ENCODE measurements at places on chromosomes 12 and 14.

GRCh38 chr12:96150442-96150841 lies 43.7 kb upstream of the ELK3 start:
- no peak for DNase-seq

GRCh38 chr14:54349713-54350112 lies 47.1 kb upstream of the CDKN3 start:
- DNase-seq: no peak

GRCh38 chr14:62645649-62646048 lies 399.6 kb downstream of the KCNH5 start:
- no peak for DNase-seq

DNA sequence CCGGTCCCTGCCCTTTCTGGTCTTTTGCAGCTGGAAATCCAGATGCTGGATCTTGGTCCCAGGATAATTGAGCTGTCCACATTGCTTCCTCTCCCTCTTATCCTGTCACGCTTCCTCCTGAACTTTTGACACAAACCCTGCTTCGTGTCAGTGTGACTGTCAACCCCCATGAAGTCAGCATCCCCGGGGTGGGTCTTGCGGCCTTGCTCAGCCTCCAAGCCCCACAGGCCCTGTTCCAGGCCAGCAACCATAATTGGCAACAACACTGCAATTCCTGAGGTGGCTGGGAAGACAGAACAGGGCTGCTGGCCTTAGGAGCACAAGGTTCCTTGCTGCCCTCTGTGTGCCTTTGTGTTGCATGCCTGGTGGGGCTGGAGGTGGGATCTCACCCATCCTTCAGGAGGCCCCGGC lies 74.9 kb downstream of the NTF3 start:
- peak; percentile 50 for DNase-seq

- DNase-seq: no peak
Measured at GRCh38 chr14:89022274-89022673, 197.8 kb downstream of the TTC8 start.

GRCh38 chr14:75223664-75224154 lies 47.3 kb upstream of the TMED10 start:
- no peak for DNase-seq

- DNase-seq: no peak
Measured at GRCh38 chr14:56112781-56113180, 5.4 kb upstream of the PELI2 start.

GRCh38 chr12:90575995-90576394 lies 379.0 kb downstream of the CCER1 start:
- no peak for DNase-seq

DNA sequence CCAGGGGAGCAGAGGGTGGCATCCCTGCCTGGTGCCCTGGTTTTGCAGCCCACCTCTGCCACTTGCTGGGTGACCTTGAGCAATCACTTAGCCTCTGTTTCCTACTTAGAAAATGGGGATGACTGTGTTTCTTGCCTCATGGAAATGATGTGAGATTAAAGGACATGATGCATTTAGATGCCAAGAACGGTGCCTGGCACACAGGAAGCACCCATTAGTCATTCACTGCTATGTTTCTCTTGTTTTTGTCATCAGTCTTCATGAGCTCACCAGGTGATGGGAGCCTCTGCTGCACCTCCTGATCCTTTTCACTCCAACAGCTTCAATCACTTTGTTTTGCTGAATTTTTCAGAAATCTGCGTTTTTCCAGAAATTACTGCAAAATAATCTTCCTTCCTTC lies 23.6 kb upstream of the ATF1 start:
- no peak for DNase-seq

GRCh38 chr12:76799362-76799761 lies 35.4 kb downstream of the ZDHHC17 start:
- no peak for DNase-seq

- peak; percentile 5 for DNase-seq
Measured at GRCh38 chr12:60335745-60336144, 739.9 kb downstream of the SLC16A7 start.

GRCh38 chr12:110776410-110776809 lies 33.7 kb upstream of the PPP1CC start:
- DNase-seq: no peak

DNA sequence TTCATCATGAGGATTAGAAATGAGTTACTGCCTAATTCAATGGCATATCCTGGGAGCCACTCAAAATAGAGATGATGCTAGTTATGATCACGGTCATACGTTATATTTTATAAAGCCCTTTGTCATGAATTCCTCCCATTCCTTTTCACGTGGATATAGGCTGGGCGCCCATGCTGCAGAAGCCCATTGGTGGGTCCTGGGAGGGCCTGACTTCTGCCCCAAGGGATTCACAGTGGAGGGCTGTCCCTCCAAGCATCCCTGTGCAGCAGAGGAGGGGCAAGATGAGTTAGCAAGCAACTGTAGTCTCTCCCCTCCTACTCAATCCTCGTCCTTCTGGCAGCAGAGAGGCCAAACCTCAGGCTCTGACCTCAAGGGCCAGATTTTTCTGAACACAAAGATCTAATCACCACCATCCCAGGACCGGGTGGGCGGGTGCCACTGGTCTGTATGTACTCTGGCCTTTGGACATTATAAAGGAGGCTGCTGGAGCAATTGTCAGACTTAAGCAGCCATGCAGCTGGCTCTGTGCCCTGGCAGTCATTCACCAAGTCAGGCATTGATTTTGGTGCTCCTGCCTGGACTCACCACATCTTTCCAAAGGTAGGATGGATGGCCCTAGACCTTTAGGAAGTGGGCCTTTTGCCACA lies 8.6 kb downstream of the GLTP start:
- DNase-seq: no peak

GRCh38 chr12:31016057-31016456 lies 57.6 kb upstream of the DDX11 start:
- no peak for DNase-seq

GRCh38 chr12:49208676-49209075 lies 19.8 kb upstream of the TUBA1A start:
- DNase-seq: no peak

GRCh38 chr14:25666877-25667276 lies 616.9 kb upstream of the STXBP6 start:
- no peak for DNase-seq

- DNase-seq: peak; percentile 66
Measured at GRCh38 chr12:121391619-121392324, 8.1 kb upstream of the RNF34 start.

DNA sequence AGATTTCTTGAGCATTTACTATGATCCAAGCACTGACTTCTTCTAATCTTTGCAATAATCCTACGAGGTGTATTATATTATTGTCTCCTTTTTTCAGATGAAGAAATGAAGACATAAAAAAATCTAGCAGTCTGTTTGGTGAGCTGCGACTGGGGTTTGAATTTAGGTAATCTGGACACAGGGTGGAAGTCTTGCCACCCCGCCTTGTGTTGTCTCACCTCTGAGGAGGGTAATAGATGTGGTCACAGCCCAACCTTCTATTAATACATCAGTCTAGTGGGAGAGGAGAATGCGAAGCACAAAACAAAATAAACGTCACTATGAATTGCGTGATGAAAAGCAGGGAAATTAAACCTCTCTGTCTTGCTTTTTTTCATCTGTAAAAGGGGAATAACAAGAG lies 993.9 kb downstream of the VRK1 start:
- no peak for DNase-seq

- no peak for DNase-seq
Measured at GRCh38 chr12:118065380-118065779, 4.4 kb upstream of the WSB2 start.

Data from AG20443 (cell line).